ENCODE measurements at places on chromosomes 3 and 15. TPM values are rescaled to one million over a fixed set of nuclear protein-coding genes. Genes with fewer than 3 reads are reported as not detected.

GRCh38 chr3:4818986-4819693, 160.1 kb upstream of the BHLHE40 start:
- H3K4me1 ChIP-seq: peaks cover 50% of the 10 kb centered on the region
- DNase-seq: no peak
- H3K36me3 ChIP-seq: peaks cover 61% of the 10 kb centered on the region
- no peak overlapping the region for H3K4me3 ChIP-seq
- H3K27ac ChIP-seq: peak overlapping the region; percentile 23

DNA sequence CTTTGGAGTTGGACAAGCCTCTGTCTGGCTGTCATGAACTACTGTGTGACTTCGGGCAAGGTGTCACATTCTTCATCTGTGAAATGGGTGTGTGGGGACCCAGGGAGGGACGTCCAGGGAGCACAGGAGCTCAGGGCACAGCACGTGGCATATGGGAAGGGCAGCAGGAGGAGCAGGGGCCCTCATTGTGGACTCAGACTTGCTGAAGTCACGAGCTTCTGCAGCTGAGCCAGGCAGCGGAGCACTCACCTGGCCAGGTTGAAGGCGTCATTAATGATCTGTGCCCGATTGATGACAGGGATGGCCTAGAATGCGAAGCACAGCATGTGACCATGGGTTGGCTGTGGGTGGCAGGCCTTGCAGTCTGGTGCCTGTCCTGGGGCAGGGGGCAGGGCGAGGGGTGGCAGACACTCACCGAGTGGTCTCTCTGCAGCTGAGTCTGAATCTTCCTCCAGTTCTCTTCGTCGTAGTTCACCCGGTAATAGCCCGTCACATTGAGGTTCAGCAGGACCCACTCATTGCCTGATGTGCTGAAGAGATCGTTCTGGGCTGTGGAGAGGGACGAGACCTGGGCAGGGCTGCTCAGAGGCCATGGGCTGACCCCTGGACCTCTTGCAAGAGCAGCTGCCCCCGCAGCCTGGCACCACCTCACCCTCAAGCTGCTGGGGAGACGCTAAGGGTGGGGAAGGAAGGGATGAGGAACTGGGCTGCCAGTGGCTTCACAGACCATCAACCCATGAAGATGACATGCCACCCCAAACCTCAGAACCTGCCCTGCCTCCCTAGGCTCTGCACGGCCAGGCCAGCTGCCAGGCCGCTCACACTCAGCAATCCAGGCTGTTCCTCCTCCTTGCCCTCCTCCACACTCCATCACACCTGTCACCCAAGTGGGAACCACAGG, 15.4 kb downstream of the ANPEP start:
- no peaks in the 10 kb centered on the region for H3K36me3 ChIP-seq
- H3K4me3 ChIP-seq: no peak overlapping the region
- H3K27me3 ChIP-seq: peaks cover 5% of the 10 kb centered on the region
- no peaks in the 10 kb centered on the region for H3K4me1 ChIP-seq

- H3K4me1 ChIP-seq: peaks cover 2% of the 10 kb centered on the region
- H3K4me3 ChIP-seq: no peak overlapping the region
- no peak overlapping the region for H3K27ac ChIP-seq
- peaks cover 4% of the 10 kb centered on the region for H3K36me3 ChIP-seq
- no peak for DNase-seq
Observed at GRCh38 chr3:100033184-100033583, 81.1 kb downstream of the FILIP1L start.

GRCh38 chr15:69510556-69510955, 57.9 kb downstream of the RPLP1 start:
- no peak overlapping the region for H3K4me3 ChIP-seq
- H3K27ac ChIP-seq: no peak overlapping the region
- no peaks in the 10 kb centered on the region for H3K36me3 ChIP-seq
- DNase-seq: no peak
- H3K27me3 ChIP-seq: peaks cover 9% of the 10 kb centered on the region
- no peaks in the 10 kb centered on the region for H3K4me1 ChIP-seq

GRCh38 chr3:125123451-125124305, 67.9 kb upstream of the HEG1 start:
- DNase-seq: no peak
- H3K27ac ChIP-seq: no peak overlapping the region
- no peaks in the 10 kb centered on the region for H3K36me3 ChIP-seq
- peaks cover 4% of the 10 kb centered on the region for H3K27me3 ChIP-seq
- H3K4me1 ChIP-seq: peaks cover 36% of the 10 kb centered on the region

GRCh38 chr3:29354894-29355293, 74.0 kb downstream of the RBMS3 start:
- no peaks in the 10 kb centered on the region for H3K27me3 ChIP-seq
- no peaks in the 10 kb centered on the region for H3K4me1 ChIP-seq
- H3K27ac ChIP-seq: no peak overlapping the region
- DNase-seq: no peak

DNA sequence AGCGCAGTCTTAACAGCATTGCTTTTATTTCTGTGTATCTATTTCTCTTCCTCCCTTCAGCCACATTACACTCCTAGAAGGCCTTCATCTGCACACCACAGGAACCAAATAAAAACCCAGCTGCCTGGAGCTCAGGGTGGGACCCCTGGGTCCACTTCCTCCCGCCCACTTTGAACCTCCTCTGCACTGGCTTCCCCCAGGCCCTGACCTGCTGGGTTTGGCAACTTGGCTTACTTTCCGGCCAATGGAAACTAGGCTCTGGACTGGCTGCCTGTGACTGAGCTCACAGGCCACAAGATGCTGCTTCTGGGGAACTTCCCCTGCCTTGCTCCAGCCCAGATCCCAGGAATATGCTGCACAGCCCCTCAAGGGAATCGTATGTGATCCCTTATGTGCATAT, 89.8 kb downstream of the SEMA5B start:
- DNase-seq: no peak
- no peaks in the 10 kb centered on the region for H3K27me3 ChIP-seq
- peaks cover 5% of the 10 kb centered on the region for H3K4me1 ChIP-seq
- H3K4me3 ChIP-seq: no peak overlapping the region
- no peak overlapping the region for H3K27ac ChIP-seq

DNA sequence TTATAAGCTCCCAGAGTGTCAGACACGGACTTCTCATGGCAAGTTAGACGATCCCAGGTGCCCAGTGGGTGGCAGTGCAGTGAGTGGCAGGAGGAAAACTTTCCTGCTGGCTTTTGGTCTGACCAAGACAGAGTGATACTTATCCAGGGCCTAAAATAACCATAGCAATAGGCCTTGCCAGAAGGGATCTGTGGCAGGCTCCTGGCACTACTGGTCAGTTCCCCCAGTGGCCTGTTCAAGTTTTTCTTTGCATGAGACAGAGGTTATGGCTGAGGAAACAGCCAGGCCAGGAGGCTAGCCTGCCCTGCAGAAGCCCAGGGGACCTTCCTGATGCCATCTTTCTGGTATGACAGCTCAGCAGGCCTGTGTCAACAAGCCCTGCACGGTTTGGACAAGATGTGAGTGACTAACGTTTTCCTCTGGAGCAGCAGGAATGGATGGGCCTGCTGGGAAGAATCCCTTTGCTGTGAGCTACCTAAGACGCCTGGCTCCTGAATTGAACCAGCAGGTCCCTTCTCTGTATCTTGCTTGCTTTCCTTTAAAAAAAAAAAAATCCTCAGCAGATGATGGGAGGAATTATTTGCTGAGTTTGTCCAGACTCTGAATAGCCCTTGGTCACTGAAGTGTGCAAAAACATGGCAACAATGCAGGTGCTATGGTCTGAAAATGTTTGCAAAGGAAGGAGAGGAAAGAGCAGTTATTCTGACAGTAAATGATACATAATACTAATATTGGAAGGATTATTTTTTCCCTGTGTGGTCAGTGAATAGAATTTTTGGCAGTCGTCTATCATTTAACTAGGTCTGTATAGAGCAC, 18.0 kb downstream of the SCG5 start:
- H3K27me3 ChIP-seq: no peaks in the 10 kb centered on the region
- H3K36me3 ChIP-seq: no peaks in the 10 kb centered on the region
- H3K27ac ChIP-seq: no peak overlapping the region
- no peak overlapping the region for H3K4me3 ChIP-seq
- no peak for DNase-seq

The EIF2B5 gene
- total RNA-seq: 51.5 TPM

The GOLGA6B gene
- not detected for total RNA-seq
